ENCODE measurements at places on chromosomes 11 and 22. TPM values are rescaled to one million over a fixed set of nuclear protein-coding genes. Genes with fewer than 3 reads are reported as not detected.
A peak's percentile ranks its signal among the peaks of the same experiment; 100 is the strongest.

GRCh38 chr11:29962243-29962642 lies 54.6 kb downstream of the KCNA4 start:
- DNase-seq = no peak

DNA sequence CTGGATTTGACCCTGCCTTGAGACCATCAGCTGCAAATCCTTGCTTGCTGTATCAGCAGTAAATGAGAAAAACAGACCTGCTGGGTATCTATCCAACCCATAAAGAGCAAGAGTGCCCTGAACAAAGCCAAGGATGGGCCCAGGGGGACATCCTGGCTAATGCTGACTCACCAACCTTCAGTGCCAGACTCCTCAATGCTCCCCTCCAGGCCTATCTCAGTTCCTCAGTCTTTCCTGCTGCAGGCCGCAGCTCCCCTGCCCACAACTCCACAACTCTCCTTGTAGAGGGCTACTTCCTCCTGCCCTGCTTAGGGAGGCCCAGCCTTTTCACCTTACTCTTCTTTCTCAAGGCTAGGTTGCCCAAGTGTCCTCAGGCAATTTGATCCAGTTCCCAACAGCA lies 2.6 kb downstream of the LAMTOR1 start:
- DNase-seq = no peak

GRCh38 chr22:23113067-23113846 lies 28.5 kb downstream of the RSPH14 start:
- no peak for DNase-seq

GRCh38 chr11:42996421-42997307 lies 315.1 kb upstream of the API5 start:
- no peak for DNase-seq

DNA sequence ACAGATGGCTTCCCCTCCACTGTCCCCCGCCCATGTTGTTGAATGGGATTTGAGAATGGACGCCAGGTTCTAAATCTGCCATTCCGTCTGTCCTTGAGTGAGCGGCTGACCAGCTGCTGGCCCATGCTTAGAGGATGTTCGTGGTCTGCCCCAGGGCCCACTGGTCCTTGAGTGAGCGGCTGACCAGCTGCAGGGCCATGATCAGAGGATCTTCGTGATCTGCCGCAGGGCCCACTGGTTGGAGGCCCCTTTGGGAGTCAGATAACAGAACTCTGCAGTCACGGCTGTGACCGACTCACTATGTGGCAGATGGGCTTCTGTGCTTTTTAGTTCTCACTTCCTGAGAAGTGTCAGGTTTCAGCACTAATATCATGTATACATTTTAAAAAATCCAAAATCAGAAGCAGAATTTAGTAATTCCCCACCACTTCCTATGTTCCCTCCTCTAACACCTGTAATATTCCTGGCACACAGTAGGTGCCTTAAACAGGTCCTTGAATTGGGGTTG lies 54.1 kb downstream of the MICAL3 start:
- no peak for DNase-seq

OR52W1 gene
- polyA plus RNA-seq = 0.26 TPM

C11orf97 gene
- polyA plus RNA-seq = 0.42 TPM

GRCh38 chr22:43411869-43412807 lies at the start of gene MPPED1:
Gene MPPED1, plus strand, starts transcription at chr22:43412014. Its CDS starts 12,972 bp downstream, at chr22:43424986.
- no peak for DNase-seq

DNA sequence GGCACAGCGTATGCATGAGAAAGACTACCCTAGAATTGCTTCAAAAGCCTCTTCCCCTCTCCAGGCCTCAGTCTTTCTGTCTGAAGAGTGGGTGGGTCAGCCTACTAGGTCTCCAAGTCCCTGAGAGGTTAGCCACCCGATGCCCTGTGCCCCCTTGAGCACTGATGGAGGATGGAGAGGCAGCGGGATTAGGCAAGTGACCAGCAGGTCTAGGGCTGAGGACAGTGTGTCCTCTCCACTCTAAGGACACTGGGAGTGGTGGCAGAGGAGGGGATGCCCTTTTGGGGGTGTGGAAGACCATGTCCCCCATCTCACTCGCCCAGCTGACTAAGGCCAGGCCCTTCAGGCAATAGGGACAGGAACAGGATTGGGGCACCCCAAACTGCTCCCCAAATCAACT lies 72.2 kb upstream of the WNT11 start:
- no peak for DNase-seq

BAD gene
- polyA plus RNA-seq = 61.2 TPM

- DNase-seq = no peak
Observed at GRCh38 chr11:47179655-47179991, 2.9 kb upstream of the ARFGAP2 start.

GRCh38 chr11:61061081-61061826 lies 41.0 kb upstream of the CD5 start:
- DNase-seq = no peak

- DNase-seq = peak; percentile 84
Observed at GRCh38 chr11:93279851-93280347, 50.6 kb upstream of the DEUP1 start.

DNA sequence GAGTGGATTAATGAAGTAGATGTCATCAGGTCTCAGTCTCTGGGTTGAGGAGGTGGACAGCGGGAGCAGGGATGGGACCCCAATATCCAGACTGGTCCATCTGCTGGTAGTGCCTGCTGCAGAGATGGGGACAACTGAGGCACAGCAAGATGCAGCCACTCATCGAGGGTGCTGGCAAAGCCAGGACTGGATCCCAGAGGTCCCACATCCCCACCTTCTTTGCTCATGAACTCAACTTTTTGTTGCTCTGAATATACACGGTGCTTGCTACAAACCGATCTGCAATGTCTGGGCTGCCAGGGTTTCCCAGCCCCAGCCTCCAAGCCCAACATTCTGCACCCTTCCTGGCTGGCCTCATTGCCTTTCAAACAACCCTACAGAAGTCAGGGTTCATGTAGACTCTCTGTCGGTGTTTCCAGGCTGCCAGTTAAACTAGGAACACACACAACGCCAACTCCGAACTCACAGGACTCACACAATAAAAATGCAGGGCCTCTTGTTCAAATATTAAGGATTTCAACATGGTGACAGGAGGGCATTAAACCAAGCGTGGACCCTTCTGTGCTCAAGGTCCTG lies 168.2 kb downstream of the MN1 start:
- no peak for DNase-seq

GRCh38 chr11:75342231-75342918 lies 9.1 kb downstream of the ARRB1 start:
- no peak for DNase-seq

DNA sequence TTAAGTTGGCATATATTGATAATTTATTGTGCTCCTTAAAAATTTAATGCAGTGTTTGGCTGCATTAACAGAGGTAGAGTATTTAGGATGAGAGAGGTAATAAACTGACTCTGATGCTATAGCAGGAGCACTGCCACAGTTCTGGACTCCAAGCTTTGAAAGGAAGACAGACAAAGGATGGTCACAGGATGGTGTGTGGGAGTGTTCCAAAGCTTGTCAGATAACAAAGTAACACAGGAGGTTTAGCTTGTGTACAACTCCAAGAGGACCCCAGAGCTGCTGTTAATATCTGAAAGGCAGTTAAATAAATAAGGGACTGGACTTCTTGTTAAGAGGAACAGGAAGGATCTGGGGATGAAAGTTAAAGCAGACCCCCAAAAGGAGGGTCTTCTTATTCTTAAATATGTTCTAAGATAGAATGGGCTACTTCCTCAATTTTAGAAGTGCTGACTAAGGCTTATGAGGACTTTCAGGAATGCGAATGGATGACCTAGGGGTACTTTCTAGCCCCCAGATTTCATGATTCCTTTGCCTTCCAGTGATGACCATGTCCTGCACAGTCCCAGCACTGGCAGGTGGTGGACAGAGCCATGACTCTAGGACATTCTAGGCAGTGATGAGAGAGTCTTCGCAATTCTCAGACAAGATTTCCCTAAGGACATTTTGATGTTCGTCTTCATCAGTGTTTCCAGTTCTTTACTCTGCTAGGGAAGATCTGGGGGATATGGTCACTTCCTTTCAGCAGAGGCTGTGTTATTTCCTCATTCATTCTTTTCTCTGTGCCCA lies 149.1 kb upstream of the RASSF10 start:
- DNase-seq = no peak

DNA sequence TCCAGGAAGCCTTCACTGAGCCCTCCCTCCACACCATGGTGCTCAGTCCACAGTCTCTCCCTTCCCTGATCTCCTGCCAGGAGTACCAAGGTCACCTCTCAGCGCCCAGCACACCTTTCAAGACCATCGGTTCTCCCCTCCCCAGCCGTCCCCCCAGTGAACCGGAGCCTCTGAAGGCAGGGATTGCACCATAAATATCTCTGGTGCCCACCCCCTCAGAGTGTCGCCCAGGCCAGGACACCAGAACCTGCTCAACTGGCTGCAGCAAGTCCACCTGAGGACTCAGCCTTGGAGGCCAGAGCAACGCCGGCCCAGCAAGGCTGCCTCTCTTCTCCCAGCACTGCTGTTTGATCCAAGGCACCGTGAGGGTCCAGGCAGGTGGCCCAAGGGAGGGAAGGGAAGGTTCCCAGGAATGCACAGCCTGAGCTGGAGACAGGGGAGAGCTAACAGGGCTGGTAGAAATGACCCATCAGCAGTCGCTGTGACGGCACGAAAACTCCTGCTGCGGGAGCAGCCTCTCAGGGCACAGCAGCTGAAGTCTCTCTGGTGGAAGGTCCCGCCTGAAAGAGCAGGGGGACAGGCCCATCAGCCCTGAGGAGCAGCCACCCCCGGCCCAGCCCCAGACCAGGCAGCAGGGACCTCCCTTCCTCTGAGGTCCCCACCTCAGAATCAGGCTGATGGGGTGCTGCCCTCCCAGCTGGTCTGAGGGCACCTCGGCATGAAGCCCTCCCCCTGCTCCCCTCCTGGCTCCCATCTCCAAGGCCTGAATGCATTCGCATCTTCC lies 80.3 kb downstream of the BUD13 start:
- no peak for DNase-seq

DNA sequence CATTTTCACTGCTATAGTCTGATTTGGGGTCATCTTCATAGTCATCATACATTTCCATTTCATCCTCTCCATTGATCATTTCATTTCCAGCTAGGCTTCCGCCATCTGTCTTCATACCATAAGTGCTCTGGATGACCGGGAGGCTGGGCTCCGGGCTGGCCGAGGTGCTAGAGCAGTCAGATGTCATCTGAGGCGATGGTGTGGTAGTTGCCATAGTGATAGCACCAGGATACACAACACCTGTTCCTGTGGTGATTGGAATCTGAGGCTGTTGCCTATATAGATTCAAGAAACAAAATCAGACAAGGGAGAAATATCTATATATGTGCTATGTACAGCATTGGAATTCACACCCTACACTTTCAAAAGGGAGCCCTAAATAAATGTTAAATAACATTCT lies 383.5 kb downstream of the SOX6 start:
- no peak for DNase-seq

DNA sequence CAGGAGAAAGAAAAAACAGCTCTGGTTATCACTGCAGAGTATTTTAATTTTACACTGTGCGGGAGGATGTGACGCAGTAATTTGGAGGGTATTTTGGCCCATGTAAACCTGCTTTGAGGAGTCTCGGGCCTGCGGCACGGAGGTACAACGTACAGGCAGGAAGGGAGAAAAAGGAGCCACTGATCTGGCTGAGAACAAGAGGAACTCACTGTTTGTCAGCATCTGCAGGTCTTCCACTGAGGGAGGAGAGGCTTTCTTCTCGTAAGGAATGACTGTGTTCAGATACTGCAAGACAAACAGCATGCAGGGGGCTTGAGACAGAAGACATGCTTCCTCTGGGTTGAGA lies 44.0 kb downstream of the FEZ1 start:
- DNase-seq = no peak

GRCh38 chr11:44633641-44634040 lies 68.2 kb downstream of the CD82 start:
- no peak for DNase-seq

PGGHG gene
- 21.5 TPM for polyA plus RNA-seq

DNA sequence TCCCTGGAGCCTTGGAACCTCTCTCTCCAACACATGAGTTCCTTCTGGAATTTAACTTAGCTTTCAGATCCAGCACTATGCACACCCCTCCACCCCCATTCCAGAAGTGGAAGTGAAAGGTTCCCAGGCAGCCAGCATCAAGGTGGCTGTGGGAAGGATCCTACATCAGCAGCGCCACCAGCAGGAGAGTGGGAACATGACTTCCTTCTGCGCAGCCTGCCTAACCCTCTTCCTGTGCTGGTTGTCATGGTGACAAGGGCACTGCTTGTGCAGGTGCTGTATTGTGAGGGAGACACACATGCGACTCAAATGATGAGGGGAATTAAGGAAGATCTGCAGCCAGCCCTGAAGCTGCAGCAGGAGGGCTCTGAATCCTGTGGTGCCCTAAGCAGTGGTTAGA lies 904.5 kb upstream of the API5 start:
- peak; percentile 52 for DNase-seq

BACE1 gene
- 60.8 TPM for polyA plus RNA-seq

DNA sequence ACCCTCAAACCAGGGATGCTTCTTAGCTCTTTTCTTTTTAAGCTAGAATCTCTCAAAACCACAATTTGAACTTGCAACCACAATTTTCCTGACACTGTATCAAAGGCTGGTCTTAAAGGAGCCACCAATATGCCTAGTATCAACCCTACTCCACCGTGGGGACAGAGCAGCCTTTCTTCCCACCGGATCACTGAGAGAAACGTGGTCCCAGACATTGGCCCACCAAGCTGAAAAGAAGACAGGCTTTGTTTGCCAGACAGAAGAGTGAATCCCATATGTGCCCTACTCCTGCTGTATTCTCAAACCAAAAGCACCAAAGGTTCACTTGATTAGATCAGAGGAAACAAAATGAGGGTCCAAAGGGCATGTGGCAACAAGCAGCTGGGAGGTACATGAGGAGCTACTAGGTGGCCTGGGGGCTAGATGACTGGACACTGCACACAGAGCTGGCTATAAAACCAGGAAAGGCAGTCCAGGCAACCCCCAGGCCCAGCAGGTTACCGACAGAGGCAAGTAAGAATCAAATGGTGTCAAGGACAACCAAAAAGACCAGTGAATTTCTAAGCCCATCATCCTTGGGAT lies 3.6 kb upstream of the VWCE start:
- DNase-seq = no peak

Data from renal pelvis (tissue), 12 donors.